ENCODE measurements at places on chromosomes 11 and 22.

GRCh38 chr11:110434952-110435779 is 5.4 kb downstream of the FDX1 start:
- no peak for DNase-seq

- no peak for DNase-seq
Observed at GRCh38 chr22:29691636-29692326, 28.0 kb upstream of the CABP7 start.

- DNase-seq = no peak
Observed at GRCh38 chr11:90747057-90747456, 524.2 kb upstream of the CHORDC1 start.

GRCh38 chr11:116492600-116492999 is 280.2 kb downstream of the BUD13 start:
- DNase-seq = no peak

DNA sequence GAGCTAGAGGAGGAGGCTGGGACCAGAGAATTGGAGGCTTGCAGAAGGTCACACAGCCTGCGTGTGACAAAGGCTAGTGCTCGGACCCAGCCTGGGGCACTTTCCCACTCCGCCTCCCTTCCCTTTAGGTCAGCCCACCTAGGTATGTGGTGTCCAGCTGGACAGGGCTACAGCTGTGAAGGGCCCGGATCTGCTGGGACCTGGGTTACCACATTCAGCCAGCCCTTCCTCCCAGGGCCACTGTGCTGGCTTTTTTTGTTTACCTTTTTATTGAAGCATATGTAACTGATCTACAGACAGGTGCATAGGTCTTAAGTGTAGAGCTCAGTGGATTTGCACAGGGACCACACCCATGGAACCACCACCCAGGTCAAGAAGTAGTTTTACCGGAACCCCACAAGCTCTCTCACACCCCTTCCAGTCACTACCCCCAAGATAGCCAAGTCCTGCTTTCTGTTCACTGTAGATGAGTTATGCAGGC is 8.7 kb downstream of the CAPN5 start:
- no peak for DNase-seq

DNA sequence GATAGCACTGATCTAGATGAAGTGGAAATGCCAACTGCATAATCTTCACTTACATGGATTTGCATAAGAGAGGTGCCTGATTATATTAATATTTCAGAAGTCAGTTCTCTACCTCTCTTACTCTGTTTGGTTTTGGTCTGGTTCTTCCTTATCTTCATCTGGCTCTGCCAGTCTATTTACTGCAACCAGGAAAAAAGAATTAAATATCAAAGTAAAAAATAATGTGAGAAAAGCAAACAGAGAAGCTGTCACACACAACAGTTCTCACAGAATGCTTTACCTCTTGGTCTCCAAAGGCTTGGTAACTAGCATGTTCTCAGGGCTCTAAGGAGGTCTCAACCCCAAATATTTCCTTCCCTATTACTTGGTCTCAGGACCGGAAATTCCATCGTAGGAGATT is 6.7 kb downstream of the VSIG10L2 start:
- DNase-seq = no peak

- no peak for DNase-seq
Observed at GRCh38 chr11:67261640-67261945, 4.7 kb upstream of the GRK2 start.

DNA sequence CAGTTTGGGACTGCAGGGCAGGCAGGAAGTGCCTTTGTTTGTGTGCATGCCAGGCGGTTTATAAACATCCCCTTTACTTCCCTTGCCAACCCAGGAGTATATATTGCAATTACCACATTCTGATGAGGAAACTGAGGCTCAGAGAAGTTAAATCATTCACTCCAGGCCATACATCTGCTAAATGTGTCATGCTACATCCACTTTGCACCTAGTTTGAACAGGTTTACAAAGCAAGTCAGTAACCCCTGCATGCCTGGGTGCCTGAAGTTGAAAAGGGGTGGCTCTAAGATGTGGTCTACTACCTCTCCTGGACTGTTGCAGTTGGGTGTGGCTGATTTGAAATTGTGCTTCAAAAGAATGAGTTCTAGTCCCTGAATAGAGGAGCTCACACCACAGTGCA is 23.6 kb downstream of the FLI1 start:
- no peak for DNase-seq

DNA sequence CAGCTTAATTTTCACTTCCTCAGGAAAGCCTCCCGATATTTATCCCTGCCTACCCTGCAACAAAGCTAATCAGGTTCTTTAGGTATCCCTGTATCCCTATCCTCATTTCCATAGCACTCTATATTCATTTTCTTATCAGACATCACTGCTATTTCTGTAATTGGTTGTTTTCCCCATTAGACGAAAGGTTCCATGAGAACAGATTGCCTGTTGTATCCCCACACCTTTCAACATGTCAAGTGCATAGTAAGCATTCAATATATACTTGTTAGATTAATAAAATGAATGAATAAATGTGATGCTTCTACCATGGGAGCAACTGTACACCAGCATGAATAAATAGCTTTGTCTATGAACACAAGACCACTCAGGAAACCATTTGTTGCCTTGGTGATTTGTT is 499.8 kb downstream of the DLG2 start:
- DNase-seq = no peak

DNA sequence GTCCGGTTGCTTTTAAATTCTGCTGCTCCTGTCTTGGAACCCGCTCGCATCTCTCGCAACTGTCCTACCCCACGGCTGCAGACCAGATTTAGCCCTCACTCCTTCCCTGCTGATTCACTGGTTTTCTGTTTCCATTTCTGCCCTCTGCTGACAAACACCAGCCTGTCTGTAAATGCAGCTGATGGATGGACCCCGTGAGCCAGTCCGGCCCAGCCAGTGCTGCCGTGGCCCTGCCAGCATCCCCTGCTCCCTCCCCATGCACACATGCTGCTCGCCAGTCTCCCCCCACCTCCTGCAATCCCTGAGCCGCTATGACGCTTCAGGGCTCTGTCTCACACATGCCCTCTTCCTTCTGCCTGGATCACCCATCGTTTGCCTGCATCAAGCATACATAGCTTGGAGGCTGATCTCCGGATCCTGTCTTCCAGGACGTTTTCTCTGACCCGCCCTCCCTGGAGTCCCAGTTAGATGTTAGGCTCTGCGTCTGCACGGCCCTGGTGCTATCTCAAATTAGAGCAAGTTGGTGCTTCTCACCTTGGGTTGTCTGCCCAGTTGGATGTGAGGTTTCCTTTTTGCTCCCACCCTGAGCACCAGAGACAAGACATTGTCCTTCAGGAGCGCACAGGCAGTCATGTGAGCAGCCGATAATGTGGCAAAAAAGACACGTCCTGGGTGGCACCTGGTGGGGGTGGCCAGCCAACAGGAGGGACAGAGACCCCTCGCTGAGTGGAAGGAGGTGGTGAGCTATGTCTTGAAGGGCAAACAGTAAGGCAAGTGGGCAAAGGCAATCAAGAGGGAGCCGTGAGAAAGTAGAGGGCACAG is 4.3 kb upstream of the ACR start:
- DNase-seq = no peak

DNA sequence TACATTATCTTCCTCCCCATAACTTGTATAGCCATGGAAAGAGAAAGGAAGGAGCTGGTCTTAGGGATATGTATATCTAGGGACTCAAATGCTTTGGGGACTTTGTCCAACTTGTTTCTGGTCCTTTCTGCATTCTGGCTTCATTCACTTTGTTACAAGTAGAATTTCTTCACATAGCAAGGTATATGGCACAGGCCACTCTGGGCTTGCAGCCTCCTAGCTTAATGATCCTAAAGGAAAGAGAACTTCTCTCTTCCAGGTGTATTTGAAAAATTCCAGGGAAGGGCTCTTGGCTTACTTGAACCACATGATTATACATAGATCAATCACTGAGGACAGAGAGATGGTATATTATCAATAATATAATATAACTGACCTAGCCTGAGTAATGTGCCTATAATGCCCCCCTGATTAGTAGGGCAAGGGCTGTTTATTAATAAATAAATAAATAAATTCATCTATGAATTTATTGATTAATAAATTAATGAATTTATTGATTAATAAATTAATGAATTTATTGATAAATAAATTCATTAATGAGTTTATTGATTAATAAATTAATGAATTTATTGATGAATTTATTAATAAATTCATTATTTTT is 48.2 kb upstream of the CEP295 start:
- no peak for DNase-seq

GRCh38 chr11:118105657-118106305 is 19.0 kb upstream of the SMIM35 start:
- DNase-seq = no peak

DNA sequence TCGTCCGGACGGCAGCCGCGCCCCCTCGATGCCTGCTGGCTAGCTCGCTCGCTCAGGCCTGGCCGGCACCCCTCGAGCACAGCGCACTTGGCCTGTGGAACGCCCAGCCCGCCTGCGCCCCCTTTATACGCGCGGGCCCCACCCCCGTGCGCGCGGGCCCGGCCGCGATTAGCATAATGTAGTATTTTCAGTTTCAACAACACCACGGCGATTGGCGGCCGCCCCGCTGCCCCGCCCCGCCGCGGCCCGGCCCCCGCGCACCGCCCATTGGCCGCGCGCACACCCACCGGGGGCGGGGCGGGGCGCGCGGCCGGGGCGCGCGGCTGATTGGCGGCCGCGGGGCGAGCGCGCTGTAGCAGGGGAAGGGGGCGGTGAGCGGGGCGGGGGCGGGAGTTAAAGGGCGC is at the start of gene CDKN1C:
TSS of gene CDKN1C (minus strand) at position 98 of the 404 bp plus-strand sequence. CDS start 319 bp downstream, outside the sequence.
- peak; percentile 87 for DNase-seq

GRCh38 chr22:48261048-48261621 is 1498.7 kb downstream of the TBC1D22A start:
- DNase-seq = no peak

- no peak for DNase-seq
Observed at GRCh38 chr11:36345084-36345511, 49.0 kb downstream of the PRR5L start.

GRCh38 chr22:36056980-36057379 is 28.4 kb upstream of the RBFOX2 start:
- no peak for DNase-seq

DNA sequence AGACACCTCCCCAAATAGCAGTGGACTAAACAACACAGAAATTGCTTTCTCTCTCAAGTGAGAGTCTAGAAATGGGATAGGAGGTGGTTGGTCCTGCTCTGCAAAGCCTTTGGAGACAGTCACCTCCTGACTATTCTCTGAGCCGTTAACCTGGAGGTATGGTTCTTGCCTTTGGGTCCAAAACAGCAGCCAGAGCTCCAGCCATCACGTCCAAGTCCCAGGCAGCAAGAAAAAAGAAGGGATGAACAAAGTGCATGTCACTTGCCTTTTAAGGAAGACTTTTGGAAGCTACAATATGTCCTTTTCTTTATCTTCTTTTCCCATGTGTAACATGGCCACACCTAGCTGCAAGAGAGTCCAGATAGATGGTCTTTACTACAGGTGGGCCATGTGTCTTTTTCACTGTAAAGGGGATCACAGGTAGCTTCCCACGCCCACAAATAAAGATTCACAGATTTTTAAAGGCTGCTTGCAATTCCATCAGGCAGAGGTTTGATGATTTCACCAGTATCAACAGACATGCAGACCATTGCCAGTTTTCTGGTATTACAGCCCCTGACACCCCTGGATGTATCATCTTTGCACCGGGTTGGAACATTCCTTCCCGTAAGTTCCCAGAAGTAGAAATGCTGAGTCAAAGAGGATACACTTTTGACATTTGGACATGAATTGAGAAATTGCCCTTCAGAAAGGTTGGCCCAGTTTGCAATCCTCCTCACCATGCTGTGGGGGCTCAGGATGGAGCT is 66.0 kb downstream of the MYEOV start:
- DNase-seq = no peak

- DNase-seq = no peak
Observed at GRCh38 chr11:72737336-72737735, 14.9 kb downstream of the ARAP1 start.

GRCh38 chr11:120549346-120549745 is 37.8 kb downstream of the GRIK4 start:
- DNase-seq = no peak

- no peak for DNase-seq
Observed at GRCh38 chr11:118627566-118627965, 20.2 kb downstream of the PHLDB1 start.

DNA sequence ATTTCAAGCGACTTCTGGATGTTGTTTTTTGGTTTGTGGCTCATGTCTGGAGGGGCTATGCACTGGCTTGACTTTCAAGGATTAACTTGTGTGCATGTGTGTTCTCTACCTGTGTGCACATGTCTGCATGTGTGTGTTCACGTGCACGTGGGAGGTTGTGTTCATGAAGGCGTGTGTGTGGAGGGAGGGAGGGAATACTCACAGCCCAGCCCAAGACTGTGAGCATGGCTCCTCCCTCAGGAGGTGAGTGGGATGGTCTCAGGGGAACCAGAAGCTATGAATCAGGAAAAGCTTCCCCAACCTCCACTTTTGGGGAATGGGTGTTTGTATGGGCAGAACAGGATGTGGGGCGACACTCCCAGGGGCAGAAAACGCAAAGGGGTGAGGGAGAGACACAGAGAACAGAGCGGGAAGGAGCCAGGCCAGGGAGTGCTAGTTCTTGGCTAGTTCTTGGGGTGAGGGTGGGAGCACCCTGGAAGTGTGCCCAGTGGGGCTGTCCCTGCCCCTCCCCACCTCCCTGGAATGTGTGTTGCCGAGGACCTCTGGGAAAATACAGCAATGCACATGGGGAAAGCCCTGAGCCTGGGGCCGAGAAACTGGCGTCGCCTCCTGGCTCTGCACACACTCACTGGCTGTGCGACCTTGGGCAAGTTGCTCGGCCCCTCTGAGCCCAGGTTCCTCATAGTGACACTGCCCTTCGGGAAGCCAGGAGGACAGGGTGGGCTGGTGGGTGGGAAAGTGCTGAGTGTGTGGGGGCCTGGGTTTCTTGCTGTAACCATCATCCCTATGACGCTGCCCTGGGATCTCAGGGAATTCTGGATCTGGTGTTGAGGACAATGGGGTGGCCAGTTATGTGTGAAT is 16.9 kb upstream of the ALX4 start:
- no peak for DNase-seq

DNA sequence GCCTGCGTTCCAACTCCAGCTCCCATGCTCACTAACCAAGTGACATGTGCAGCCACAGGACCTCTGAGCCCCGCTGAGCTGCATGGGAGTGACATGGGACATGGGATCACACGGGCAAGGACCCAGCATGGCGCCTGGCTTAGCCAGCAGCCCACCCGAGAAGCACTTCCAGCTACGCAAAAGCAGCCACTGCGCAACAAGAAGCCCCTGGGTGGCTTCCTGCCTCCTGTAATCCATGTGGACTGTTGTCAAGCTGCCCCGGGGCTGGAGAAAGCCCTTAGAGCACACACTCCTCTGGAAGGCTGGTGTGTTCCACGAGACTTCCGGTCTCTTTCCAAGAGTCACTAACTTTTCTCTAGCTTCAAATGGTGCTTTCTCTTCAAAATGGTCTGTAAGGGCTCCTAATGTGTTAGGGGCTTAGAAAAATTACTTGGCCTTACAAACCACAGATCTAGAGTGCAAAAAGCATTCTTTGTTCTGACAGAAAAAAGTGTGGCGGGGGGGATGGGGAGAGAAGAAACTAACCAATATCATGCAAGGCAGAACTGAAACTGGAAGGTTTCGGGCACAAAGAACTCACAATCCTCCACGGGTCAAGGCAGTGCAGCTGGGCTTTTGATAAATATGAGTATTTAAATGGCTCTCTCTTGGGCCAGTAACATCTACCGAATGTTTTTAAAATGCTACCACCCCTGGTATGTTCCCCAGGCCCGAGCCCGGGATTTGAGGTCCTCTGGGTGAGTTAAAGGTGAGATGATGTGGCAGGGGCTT is 5.5 kb downstream of the C11orf24 start:
- DNase-seq = no peak
